Osteocyte (in vitro differentiated cells): ENCODE measurements at places on chromosomes 3 and 15. TPM values are rescaled to one million over a fixed set of nuclear protein-coding genes. Genes with fewer than 3 reads are reported as not detected.

- H3K36me3 ChIP-seq, result no peaks in the 10 kb centered on the region
- DNase-seq, result no peak
- peaks cover 30% of the 10 kb centered on the region for H3K27me3 ChIP-seq
These were observed 161.6 kb upstream of the FRMD4B start for GRCh38 chr3:69547461-69547880.

- no peak overlapping the region for H3K27ac ChIP-seq
- no peak overlapping the region for H3K4me3 ChIP-seq
- peaks cover 19% of the 10 kb centered on the region for H3K4me1 ChIP-seq
- H3K36me3 ChIP-seq, result no peaks in the 10 kb centered on the region
- DNase-seq, result no peak
These were observed 25.6 kb downstream of the SLC7A14 start for GRCh38 chr3:170560296-170560695.

GRCh38 chr15:68340726-68341671 lies 63.5 kb downstream of the FEM1B start:
- H3K27ac ChIP-seq, result peak overlapping the region; percentile 100
- H3K27me3 ChIP-seq, result no peaks in the 10 kb centered on the region
- peaks cover 71% of the 10 kb centered on the region for H3K4me1 ChIP-seq
- peaks cover 76% of the 10 kb centered on the region for H3K36me3 ChIP-seq

- H3K4me1 ChIP-seq, result peaks cover 85% of the 10 kb centered on the region
- H3K27ac ChIP-seq, result peak overlapping the region; percentile 65
- no peaks in the 10 kb centered on the region for H3K27me3 ChIP-seq
- peaks cover 28% of the 10 kb centered on the region for H3K36me3 ChIP-seq
- H3K4me3 ChIP-seq, result no peak overlapping the region
These were observed 19.5 kb downstream of the BMF start for GRCh38 chr15:40088929-40089755.

DNA sequence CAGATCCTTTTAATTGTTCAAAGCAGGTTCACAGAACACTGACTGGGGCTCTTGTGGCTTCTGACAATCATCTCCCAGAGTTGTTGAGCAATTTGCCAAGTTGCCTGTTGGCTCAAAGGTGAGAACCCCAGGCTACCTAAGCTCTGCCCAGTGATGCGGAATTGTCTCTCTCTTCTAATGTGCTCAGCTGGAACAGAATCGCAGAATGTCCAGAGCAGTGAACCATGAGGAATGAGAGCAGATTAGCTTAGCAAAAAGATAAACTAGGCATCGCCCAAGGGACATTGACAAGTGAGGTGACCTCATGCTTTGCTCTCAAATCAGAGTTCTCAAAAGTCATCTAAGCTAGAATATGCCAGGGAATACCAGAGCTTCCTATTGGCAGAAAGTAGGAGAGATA lies 148.1 kb downstream of the WDR76 start:
- DNase-seq, result no peak
- no peak overlapping the region for H3K27ac ChIP-seq
- H3K27me3 ChIP-seq, result peaks cover 33% of the 10 kb centered on the region

- no peak overlapping the region for H3K4me3 ChIP-seq
- peaks cover 11% of the 10 kb centered on the region for H3K27me3 ChIP-seq
- H3K27ac ChIP-seq, result no peak overlapping the region
- H3K36me3 ChIP-seq, result no peaks in the 10 kb centered on the region
- H3K4me1 ChIP-seq, result no peaks in the 10 kb centered on the region
These were observed 227.5 kb upstream of the MDFIC2 start for GRCh38 chr3:70539908-70540307.

- H3K4me3 ChIP-seq, result no peak overlapping the region
- H3K27me3 ChIP-seq, result peaks cover 26% of the 10 kb centered on the region
- DNase-seq, result peak; percentile 32
These were observed 62.4 kb upstream of the TRPM1 start for GRCh38 chr15:31163769-31164572.

GRCh38 chr3:106299300-106300098 lies 430.7 kb upstream of the CBLB start:
- no peak for DNase-seq
- peaks cover 4% of the 10 kb centered on the region for H3K4me1 ChIP-seq
- no peak overlapping the region for H3K27ac ChIP-seq

- H3K4me3 ChIP-seq, result no peak overlapping the region
- peaks cover 2% of the 10 kb centered on the region for H3K36me3 ChIP-seq
- H3K27me3 ChIP-seq, result no peaks in the 10 kb centered on the region
- peaks cover 76% of the 10 kb centered on the region for H3K4me1 ChIP-seq
These were observed 10.5 kb downstream of the FILIP1L start for GRCh38 chr3:100103558-100104441.

DNA sequence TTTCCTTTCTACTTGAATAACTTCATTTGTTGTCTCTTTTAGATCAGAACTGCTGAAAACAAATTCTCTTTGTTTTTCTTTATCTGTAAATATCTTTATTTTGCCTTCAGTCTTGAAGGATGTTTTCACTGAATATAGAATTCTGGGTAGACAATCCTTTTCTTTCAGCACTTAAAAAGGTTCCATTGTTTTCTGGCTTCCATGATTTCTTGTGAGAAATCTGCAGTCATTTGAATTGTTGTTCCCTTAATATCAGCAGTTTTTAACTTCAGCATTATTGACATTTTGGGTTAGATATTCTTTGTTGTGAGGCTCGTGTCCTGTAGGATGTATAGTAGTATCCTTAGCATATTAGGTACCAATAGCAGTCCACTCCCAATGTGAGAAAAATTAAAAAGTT lies 65.8 kb downstream of the SV2B start:
- H3K27me3 ChIP-seq, result no peaks in the 10 kb centered on the region
- DNase-seq, result no peak
- H3K4me1 ChIP-seq, result no peaks in the 10 kb centered on the region

DNA sequence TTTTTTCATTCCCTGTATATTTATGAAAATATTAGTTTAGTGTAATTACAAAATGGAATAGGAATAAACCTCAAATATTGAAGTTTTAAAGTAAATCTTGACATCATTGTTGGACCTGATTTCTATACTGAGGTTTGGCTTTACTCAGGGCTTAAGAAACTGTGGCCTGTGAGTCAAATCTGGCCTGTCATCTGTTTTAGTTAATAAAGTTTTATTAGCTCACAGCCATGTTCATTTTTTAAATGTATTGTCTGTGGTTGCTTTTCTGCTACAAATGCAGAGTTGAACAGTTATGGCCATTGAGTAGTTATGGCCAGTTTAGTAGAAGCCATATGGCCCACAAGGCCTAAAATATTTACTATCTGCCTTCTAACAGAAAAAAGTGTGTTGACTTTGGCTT lies 80.7 kb downstream of the DIPK2A start:
- no peaks in the 10 kb centered on the region for H3K36me3 ChIP-seq
- no peak overlapping the region for H3K4me3 ChIP-seq
- peaks cover 29% of the 10 kb centered on the region for H3K4me1 ChIP-seq
- no peaks in the 10 kb centered on the region for H3K27me3 ChIP-seq
- H3K27ac ChIP-seq, result no peak overlapping the region
- no peak for DNase-seq

DNA sequence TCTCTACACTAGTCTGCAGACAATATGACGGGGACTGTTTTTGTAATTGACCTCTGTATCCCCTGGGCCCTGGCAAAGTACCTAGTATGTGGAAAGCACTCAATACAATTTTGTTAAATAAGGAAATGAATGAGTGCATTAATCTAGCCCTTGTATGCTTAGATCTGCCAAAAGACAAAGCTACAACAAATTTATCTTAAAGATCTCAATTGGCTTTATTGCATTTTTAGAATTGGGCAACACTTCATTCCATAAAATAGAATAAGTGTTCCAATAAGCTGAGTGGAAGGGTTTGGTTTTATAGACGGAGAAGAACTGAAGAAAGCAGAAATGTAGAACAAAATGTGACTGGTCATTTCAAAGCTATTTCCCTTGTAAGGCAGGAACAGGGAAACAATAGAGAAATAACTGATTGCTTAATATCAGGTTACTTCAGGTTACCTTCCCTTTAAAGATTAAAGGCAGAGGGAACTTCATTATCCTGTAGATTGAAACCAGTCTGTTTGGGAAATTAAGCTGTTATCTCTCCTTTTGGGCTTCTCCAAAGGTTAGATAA lies 108.3 kb upstream of the MME start:
- no peaks in the 10 kb centered on the region for H3K27me3 ChIP-seq
- H3K36me3 ChIP-seq, result no peaks in the 10 kb centered on the region
- H3K27ac ChIP-seq, result no peak overlapping the region
- DNase-seq, result no peak
- no peaks in the 10 kb centered on the region for H3K4me1 ChIP-seq

GRCh38 chr3:21024563-21024962 lies 726.4 kb downstream of the ZNF385D start:
- H3K4me3 ChIP-seq, result no peak overlapping the region
- peaks cover 8% of the 10 kb centered on the region for H3K27me3 ChIP-seq
- no peaks in the 10 kb centered on the region for H3K36me3 ChIP-seq
- H3K4me1 ChIP-seq, result no peaks in the 10 kb centered on the region

The CP gene
- total RNA-seq, result 0.32 TPM in 1 of 2 replicates, not detected in the other

The SLC6A1 gene
- total RNA-seq, result 38.4 and 39.1 TPM in 2 replicates

The TM4SF18 gene
- total RNA-seq, result 2.2 and 3.7 TPM in 2 replicates

The SPRED1 gene
- total RNA-seq, result 33.7 and 40.9 TPM in 2 replicates

The PPARG gene
- total RNA-seq, result 4.4 and 6.2 TPM in 2 replicates
